Gastroesophageal sphincter (tissue), 4 donors: ENCODE measurements at places on chromosomes 4 and X. TPM values are rescaled to one million over a fixed set of nuclear protein-coding genes. Genes with fewer than 3 reads are reported as not detected.

DNA sequence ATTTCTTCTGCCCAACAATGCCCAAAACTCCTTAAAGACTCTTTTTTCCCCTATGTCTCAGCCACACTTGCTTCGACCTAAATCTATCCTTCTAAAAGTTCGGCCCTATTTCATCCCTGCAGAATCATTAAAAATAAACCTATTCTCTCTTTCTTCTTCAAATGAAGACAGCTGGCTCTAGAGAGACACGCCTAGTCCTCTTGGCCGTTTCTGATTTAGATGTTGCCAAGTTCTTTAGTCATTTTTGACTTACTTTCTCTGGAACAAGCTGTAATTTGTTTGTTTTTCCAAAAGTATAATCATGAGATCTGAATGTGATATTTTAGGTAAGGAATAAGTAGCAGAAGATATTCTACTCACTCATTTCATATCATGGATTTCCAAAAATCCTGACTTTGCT is 211.6 kb downstream of the CENPC start:
- no peaks in the 10 kb centered on the region for H3K36me3 ChIP-seq
- peaks cover 4% of the 10 kb centered on the region for H3K27me3 ChIP-seq
- no peaks in the 10 kb centered on the region for H3K4me1 ChIP-seq
- no peak overlapping the region for H3K27ac ChIP-seq
- H3K4me3 ChIP-seq = no peak overlapping the region

DNA sequence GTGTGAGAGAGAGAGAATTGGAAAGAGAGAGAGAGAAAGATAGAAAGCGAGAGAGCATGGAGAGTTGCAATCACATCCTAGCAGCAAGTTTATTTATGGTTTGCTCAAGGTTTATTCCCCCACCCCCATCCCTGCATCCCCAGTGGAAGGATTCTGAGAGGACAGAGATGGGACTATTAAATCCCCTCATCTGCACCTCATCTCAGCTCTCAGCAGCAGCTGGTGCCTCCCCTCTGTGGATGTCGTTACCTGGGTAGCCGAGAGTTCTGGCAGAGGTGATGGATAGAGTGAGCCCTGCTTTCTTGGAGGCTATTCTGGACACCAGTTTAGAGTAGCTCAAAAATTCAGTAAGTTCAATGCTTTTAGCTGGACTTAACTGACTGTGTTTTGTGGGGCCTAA is 132.0 kb upstream of the RAI2 start:
- no peak for ATAC-seq
- H3K4me3 ChIP-seq = no peak overlapping the region
- no peak overlapping the region for H3K27ac ChIP-seq
- no peaks in the 10 kb centered on the region for H3K27me3 ChIP-seq
- no peaks in the 10 kb centered on the region for H3K36me3 ChIP-seq
- no peaks in the 10 kb centered on the region for H3K4me1 ChIP-seq

The SATL1 gene
- not detected for total RNA-seq

DNA sequence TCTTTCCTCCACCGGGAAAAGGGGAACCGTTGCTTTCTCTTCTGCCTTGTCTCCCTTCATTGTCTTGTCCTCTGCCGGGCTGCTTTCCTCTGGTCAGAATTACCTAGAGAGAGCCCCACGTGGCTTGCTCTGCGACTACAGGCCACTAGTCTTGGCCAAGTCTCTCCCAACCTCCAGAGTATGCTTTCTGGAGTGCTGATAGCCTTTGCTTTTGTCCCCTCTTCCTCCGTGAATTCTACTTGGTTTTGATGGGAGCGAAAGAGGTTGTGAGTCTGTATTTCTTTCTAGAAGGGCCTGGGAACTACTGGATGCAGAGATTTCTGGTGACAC is 5.3 kb upstream of the POU4F2 start:
- no peaks in the 10 kb centered on the region for H3K36me3 ChIP-seq
- no peak for ATAC-seq
- H3K27ac ChIP-seq = no peak overlapping the region
- peaks cover 89% of the 10 kb centered on the region for H3K27me3 ChIP-seq

The GNL3L gene
- 34.4 TPM for total RNA-seq

The UGT2B10 gene
- not detected for total RNA-seq

DNA sequence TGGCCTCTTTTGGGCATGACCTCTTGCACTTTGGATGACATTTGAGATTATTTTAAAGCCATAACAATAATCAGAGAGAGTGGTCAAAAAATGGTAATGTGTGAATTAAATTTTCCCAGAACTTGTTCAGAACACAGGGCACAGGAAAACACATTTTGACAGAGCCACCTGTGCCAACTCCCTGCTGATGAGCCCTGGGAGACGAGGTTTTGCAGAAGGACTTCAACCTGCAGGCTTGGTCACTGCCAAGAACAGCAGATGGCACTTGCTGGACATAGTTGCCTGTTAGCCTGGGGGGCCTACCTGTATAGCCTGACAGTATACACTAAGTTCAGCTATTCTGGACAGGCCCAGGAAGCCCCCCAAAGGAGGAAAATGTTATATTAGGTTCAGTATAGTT is 277.8 kb upstream of the EMCN start:
- H3K4me3 ChIP-seq = no peak overlapping the region
- H3K4me1 ChIP-seq = no peaks in the 10 kb centered on the region
- no peaks in the 10 kb centered on the region for H3K27me3 ChIP-seq
- no peaks in the 10 kb centered on the region for H3K36me3 ChIP-seq
- H3K27ac ChIP-seq = no peak overlapping the region

- ATAC-seq = no peak
- H3K27me3 ChIP-seq = no peaks in the 10 kb centered on the region
- H3K36me3 ChIP-seq = no peaks in the 10 kb centered on the region
These were observed 175.2 kb upstream of the CPEB2 start for GRCh38 chr4:14827111-14827510.

The GAGE12E gene
- not detected for total RNA-seq

- peaks cover 63% of the 10 kb centered on the region for H3K4me1 ChIP-seq
- peak overlapping the region; percentile 92 for H3K27ac ChIP-seq
- no peaks in the 10 kb centered on the region for H3K36me3 ChIP-seq
- H3K4me3 ChIP-seq = no peak overlapping the region
- peak; percentile 71 for ATAC-seq
These were observed 32.4 kb upstream of the PDLIM3 start for GRCh38 chr4:185567381-185568376.

The TMEM47 gene
- total RNA-seq = 146 TPM

The LNX1 gene
- 3.9 TPM for total RNA-seq

The CLGN gene
- total RNA-seq = 4.4 TPM

GRCh38 chr4:41561244-41561643 is 23.3 kb downstream of the LIMCH1 start:
- H3K36me3 ChIP-seq = no peaks in the 10 kb centered on the region
- no peak for ATAC-seq

GRCh38 chr4:32950866-32951265 is 2230.7 kb downstream of the PCDH7 start:
- H3K4me1 ChIP-seq = no peaks in the 10 kb centered on the region
- ATAC-seq = no peak
- no peaks in the 10 kb centered on the region for H3K36me3 ChIP-seq
- H3K27ac ChIP-seq = no peak overlapping the region

GRCh38 chr4:1179976-1180375 is 7.6 kb upstream of the SPON2 start:
- no peaks in the 10 kb centered on the region for H3K36me3 ChIP-seq
- no peak overlapping the region for H3K4me3 ChIP-seq
- H3K27me3 ChIP-seq = no peaks in the 10 kb centered on the region

DNA sequence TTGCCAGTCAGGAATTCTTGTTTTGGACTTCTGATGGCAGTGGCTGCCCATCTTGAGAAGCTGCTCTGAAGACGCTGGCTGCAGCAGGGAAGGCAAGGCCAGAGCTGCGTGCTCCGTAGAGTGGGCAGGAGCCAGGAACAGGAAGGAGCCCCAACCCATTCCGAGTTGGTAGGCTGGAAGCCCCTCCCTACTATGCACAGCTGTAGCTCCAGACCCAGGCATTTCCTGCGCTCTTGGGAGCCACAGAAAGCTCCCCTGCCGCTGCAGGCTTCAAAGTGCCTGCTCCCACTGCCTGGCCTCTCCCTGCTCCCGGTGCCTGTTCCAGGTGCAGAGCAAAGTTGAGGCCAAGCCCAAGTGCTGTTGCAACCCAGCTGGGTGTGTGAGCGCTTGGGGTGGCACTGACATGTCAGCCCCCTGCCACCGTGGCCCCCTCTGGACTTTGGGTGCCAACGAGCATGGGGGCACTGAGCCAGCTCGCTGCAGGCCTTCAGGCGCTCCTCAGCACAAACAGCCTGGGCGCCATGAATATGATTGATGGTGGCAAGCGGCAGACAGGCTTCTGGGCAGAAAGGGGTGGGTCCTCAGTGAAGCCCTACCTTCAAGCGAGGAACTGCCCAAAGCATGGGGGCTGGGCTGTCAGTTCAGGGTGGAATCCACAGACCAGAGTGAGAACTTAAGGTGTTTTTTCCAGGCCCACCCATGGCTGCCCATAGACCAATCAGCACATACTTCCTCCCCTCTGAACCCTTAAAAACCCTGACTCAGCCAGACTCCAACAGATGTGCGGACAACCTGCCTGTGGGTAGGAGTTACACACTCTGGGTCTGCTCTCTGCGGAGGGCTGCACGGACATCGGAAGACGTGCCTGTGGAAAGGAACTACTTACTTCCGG is 677.2 kb upstream of the INTU start:
- no peaks in the 10 kb centered on the region for H3K27me3 ChIP-seq
- H3K27ac ChIP-seq = no peak overlapping the region
- no peak for ATAC-seq

- peaks cover 18% of the 10 kb centered on the region for H3K4me1 ChIP-seq
- no peaks in the 10 kb centered on the region for H3K27me3 ChIP-seq
- H3K4me3 ChIP-seq = no peak overlapping the region
- no peak for ATAC-seq
- H3K27ac ChIP-seq = no peak overlapping the region
These were observed 283.8 kb downstream of the IQCM start for GRCh38 chr4:149531861-149532260.
